Brain microvascular endothelial cell (primary cell): ENCODE measurements at places on chromosomes 4 and X.

DNA sequence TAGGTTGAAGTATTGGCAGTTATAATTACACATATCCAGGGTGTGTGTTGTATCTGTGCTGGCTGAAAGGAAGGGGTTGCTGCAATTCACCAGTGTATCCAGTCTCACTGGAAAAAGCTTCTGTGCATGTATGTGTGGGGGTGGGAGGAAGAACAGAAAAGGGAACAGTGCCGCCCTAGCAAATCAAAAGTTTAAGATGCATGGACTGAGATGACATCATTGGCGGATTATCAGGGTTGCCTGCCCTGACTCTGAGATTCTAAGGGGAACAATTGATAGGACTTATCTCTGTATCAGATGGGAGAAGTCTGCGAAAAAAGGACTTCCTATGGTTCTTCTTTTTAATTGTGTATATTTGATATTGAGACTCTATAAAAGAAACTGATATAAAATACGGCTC lies 3.5 kb downstream of the SLC25A43 start:
- DNase-seq = no peak

DNA sequence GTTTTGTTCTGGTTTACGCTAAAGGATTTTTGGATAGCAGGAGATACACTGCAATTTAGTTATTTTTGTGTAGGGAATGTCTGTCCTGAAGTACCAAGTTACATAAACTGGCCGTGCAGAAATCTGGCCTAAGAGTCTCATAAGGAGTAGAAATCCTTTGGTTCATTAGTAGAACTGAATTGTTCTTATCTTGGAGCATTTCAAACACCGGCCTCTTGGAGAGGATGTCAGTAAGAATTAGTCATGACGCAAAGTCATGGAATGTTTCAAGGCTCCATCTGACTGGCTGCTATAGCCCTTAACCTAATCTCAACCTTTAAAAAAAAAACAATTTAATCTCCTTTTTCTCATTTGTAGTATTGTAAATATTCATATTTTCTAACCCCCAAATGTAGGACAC lies 15.2 kb downstream of the PDLIM3 start:
- DNase-seq = peak; percentile 60

- peak; percentile 61 for DNase-seq
Measured at GRCh38 chr4:25180524-25181131, 20.4 kb upstream of the SEPSECS start.

- no peak for DNase-seq
Measured at GRCh38 chrX:13258052-13258444, 61.8 kb downstream of the ATXN3L start.

- DNase-seq = peak; percentile 58
Measured at GRCh38 chr4:159504684-159505083, 401.8 kb downstream of the RAPGEF2 start.

DNA sequence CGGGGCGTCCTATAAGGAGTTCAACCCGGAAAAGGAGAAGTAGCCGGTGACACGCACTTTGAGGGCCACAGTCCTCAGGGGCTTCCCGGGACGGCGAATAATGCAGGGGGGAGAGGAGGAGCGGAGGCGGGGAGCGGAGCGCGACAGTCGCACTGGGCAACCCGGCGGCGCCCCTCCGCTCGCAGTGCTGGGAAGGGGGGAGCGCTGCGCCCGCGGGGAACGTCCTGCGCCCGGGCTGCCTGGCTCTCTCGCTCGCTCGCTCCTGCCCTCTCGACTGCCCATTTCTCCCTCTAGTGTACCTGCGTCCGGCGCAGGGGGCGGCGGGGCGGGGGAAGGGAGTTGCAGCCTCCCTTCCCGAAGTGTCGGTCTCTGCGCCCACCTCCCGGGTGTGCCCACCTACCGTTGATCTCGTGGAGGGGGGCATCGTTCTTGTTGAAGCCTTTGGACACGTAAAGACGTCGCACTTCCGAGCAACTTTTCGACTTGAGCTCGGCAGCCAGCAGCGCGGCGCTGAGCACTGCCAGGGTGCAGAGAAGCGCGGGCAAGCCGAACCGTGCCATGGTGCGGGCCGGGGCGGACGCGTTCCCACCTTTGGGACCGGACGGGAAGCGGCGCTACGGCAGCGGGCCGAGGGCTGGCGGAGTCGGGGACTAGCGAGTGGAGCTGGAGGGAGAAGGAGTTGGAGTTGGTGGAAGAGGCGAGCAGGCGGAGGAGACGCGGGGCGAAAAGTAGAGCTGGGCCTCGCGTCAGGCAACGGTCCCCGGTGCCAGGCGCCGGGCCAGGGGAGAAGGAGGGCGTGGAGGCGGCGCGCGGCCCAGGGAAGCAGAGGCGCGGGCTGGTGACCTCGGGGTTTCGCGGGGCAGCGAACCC lies 648 bp downstream of the GPC4 start:
- DNase-seq = no peak
